ENCODE measurements at places on chromosomes 6 and 20.

- DNase-seq = no peak
These were observed 9.6 kb upstream of the RHAG start for GRCh38 chr6:49646130-49646824.

GRCh38 chr6:122736163-122736562 lies 43.4 kb upstream of the FABP7 start:
- no peak for DNase-seq

GRCh38 chr6:656460-657252 lies at the start of gene HUS1B:
HUS1B (minus strand) TSS chr6:657100; CDS start chr6:656944, 156 bp downstream.
- no peak for DNase-seq

DNA sequence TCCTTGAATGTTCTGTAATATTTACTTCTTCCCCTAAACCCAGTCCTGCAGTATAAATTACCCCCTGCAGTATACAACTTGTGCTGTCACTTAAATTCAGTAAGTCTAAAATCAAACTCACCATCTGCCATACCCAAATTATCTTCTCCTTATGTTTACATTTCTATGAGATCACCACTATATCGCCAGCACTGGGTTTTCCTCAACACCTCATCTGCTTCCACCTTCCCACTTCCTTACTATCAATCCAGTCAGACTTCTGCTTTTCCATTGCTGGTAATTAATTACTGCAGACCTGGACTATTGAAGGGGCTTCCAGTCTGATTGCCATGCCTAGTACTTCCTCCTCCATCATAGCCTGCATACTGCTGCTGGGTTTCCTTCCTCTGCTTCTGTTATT lies 15.2 kb downstream of the EFHC1 start:
- no peak for DNase-seq

DNA sequence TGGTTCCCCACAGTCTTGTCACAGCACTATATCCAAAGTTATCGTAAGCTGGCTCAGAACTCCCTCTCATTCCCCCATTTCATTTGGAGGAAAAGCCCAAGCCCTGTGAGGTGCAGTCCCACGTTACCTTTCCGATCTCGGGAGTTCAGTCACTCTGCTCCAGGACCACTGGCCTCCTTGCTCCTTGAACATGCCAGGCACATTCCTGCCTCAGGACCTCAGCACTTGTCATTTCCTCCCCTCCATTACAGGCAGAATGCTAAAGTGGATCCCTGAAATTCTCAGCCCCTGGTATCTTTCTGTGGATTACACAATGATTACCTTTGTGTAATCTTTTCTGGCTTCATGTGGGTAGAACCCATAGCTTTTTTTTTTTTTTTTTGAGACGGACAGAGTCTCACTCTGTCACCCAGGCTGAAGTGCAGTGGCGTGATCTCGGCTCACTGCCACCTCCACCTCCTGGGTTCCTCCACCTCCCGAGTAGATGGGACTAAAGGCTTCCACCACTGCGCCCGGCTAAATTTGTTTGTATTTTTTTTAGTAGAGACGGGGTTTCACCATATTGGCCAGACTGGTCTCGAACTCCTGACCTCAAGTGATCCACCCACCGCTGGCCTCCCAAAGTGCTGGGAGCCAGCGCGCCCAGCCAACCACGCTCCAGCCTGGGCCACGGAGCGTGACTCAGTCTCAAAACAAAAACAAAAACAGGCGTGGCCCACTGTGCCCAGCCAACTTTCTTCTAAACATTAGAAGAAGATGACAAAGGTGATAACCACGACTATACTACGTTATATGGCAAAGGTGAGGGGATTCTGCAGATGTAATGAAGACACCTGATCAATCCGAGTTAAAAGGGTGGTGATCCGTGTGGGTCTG lies 4.0 kb upstream of the OXT start:
- DNase-seq = no peak

- DNase-seq = no peak
These were observed 89.7 kb downstream of the SMOC2 start for GRCh38 chr6:168530653-168531071.

GRCh38 chr6:87199787-87200186 lies 44.4 kb downstream of the ZNF292 start:
- DNase-seq = no peak

DNA sequence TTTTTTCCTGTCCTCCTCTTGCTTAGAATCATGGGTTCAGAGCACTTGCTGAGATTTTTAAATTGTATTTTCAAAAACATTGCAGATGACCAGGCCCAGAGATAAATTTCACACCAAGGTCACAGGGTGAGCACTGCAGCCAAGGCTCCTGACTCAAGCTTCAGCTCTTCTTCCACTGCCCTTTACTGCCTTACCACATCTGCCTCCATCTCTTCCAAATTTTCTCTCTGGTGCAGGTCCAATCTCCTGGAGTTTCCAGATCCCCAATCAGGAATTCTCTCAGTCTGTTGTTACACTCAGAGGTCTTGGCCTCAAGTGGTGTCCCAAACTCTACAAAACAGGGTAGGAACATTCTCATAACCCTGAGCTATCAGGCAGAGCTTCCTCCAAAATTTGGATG lies 12.7 kb downstream of the SNAP25 start:
- no peak for DNase-seq
